A549 treated with ZK216348 at 1 μM for 4 hours (cell line): ENCODE measurements at places on chromosomes 11 and 22. TPM values are rescaled to one million over a fixed set of nuclear protein-coding genes. Genes with fewer than 3 reads are reported as not detected.

Gene OR6T1
- not detected in 5 replicates for total RNA-seq

Gene GPHA2
- total RNA-seq = not detected in 5 replicates

Gene KREMEN1
- total RNA-seq = 2.6 to 5.4 TPM (median 4.2 TPM) in 5 replicates

Gene TMEM132A
- total RNA-seq = 78.7 to 153 TPM (median 149 TPM) in 5 replicates

Gene CRYBB1
- total RNA-seq = not detected in 5 replicates

Gene CSF2RB
- total RNA-seq = not detected in 5 replicates

Gene FOLR1
- total RNA-seq = not detected in 5 replicates

Gene PRSS23
- total RNA-seq = 415 to 532 TPM (median 475 TPM) in 5 replicates

Gene OR51B5
- 0.47 TPM in 1 of 5 replicates, not detected in the others for total RNA-seq

Gene SLC29A2
- 2.5 to 5.8 TPM (median 5.7 TPM) in 5 replicates for total RNA-seq

Gene NNMT
- 269 to 383 TPM (median 352 TPM) in 5 replicates for total RNA-seq

Gene GDPD4
- not detected in 5 replicates for total RNA-seq

Gene OR52N1
- not detected in 5 replicates for total RNA-seq

Gene EED
- 24.9 to 30.9 TPM (median 25.8 TPM) in 5 replicates for total RNA-seq

Gene CD3G
- not detected in 5 replicates for total RNA-seq

Gene ZNF280B
- 0.74 to 1.9 TPM (median 1.5 TPM) in 5 replicates for total RNA-seq

Gene MACROD1
- total RNA-seq = 9.5 to 14.4 TPM (median 13.0 TPM) in 5 replicates

Gene PIK3IP1
- 0.58 to 1.1 TPM (median 0.90 TPM) in 5 replicates for total RNA-seq

Gene TMPRSS4
- 0.14 TPM in 1 of 5 replicates, not detected in the others for total RNA-seq

Gene SUSD2
- total RNA-seq = 41.6 to 76.6 TPM (median 72.0 TPM) in 5 replicates
